Spinal cord (tissue), 10 donors: ENCODE measurements at places on chromosomes 13 and 19. TPM values are rescaled to one million over a fixed set of nuclear protein-coding genes. Genes with fewer than 3 reads are reported as not detected.

The IRGC gene
- total RNA-seq, result not detected

The OR7D4 gene
- not detected for total RNA-seq

The COL5A3 gene
- total RNA-seq, result 18.1 TPM

The SERPINE3 gene
- total RNA-seq, result not detected

The SRRM5 gene
- total RNA-seq, result 0.22 TPM

The C19orf38 gene
- total RNA-seq, result 2.9 TPM

The HSD11B1L gene
- 28.5 TPM for total RNA-seq

- peak; percentile 0 for DNase-seq
These were observed 9.6 kb upstream of the SBNO2 start for GRCh38 chr19:1183543-1184172.

DNA sequence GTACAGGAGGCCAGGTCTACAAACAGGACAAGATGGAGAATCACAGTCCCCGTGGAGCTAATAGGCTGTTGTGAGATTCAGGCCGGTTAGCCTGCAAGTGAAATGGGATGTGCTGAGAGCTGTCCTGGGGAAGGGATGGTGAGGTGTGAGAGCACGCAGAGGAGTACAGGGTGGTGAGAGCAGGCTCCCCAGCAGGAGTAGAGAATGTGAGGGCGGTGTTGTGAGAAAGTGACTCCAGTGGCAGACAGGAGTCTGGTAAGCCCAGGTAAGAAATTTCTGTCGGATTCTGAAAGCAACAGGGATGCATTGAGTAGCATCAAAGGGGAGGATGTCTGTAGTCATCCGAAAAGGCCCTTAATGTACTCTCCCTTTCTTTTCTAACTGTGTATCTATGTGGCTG lies 50.7 kb upstream of the GPR183 start:
- no peak for DNase-seq

DNA sequence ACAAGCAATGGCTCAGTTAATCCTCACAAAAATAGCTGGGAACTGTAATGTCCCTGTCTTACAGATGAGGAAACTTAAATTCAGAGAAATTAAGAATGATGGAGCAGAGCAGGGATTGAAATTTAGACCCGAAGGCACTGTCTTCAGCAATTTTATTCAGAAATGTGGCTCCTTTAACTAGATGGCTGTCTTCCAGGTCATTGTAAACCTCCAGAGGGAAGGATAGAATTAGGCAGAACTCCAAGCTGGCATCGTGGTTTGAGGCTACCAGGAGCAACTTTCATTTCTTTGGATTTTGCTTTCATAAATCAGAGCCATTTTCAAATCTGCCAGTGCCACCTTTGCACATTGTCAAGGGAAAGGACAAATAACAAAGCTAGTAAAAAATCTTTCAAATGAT lies 339.0 kb downstream of the DCT start:
- no peak for DNase-seq

- DNase-seq, result no peak
These were observed 77.3 kb downstream of the SLC6A16 start for GRCh38 chr19:49247676-49248075.

GRCh38 chr13:93964146-93964512 lies 515.4 kb downstream of the DCT start:
- DNase-seq, result no peak

- DNase-seq, result no peak
These were observed 4.5 kb downstream of the DBP start for GRCh38 chr19:48632692-48633147.

DNA sequence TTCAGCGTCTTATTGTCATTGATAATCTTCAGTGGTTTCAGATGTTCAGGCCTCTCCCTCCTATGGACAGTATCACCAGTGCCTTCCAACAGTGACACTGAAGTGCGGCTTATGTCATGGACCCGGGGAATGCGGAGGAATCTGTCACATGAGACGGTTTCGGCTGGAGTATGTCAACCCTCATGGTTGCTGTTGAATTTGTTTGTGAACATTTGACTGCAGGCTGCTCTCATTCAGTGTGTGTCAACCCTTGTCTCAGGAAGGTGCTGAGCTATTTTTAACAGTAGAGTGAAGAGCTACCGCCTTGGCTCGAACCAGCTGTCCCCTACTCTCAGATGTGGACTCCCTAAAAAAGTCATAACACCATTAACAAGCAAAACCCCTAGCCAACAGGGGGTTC lies 138.8 kb upstream of the RNF113B start:
- no peak for DNase-seq

- DNase-seq, result no peak
These were observed 17.7 kb upstream of the DPY19L3 start for GRCh38 chr19:32387701-32388392.

DNA sequence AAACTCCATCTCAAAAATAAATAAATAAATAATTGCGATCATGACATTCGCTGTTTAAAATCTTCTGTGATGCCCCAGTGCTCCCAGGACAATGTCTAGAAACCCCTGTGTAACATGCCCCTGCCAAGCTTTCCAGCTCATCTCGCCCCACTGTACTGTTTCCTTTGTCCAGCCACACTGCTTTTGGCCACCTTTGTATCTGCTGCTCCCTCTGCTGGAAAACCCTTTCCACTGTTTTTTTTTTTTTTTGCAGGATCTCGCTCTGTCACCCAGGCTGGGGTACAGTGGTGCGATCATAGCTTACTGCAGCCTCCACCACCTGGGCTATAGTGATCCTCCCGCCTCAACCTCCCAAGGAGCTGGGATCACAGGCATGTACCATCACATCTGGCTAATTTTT lies 7.5 kb downstream of the PLAUR start:
- no peak for DNase-seq

- DNase-seq, result no peak
These were observed 89.5 kb downstream of the ARHGEF7 start for GRCh38 chr13:111204438-111205177.

DNA sequence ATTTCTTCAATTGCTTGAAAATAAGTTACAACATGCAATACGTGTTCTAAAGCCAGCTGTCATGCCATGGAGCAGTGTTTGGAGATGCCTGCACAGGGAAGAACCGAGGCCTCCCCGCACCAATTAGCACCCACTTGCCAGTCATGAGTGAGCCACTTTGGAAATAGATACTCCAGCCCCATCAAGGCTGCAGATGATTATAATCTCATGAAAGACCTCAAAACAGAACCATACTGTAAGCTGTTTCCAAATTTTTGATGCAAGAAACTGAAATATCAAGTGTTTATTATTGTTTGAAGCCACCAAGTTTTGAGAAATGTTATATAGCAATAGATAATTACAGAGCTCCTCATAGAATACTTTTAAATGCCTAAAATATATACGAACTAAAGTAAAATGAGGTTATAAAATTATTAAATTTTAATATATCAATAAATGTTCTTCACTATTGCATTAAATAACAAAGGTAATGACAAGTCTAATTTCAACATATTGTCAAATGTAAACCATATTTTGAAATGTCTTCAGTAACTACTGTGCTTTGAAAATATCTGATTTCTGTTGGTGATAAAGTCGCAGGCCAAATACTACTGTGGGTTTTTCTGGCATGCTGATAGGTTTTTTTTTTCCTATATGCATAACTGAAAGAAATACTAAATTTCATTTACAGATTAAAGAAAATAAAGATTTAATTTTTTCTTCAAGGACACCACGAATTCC lies 43.0 kb downstream of the DIAPH3 start:
- no peak for DNase-seq

- peak; percentile 96 for DNase-seq
These were observed at the start of gene SYT3 for GRCh38 chr19:50639121-50640112. SYT3 (minus strand) TSS chr19:50639881; CDS start chr19:50637411, 2,470 bp downstream.

DNA sequence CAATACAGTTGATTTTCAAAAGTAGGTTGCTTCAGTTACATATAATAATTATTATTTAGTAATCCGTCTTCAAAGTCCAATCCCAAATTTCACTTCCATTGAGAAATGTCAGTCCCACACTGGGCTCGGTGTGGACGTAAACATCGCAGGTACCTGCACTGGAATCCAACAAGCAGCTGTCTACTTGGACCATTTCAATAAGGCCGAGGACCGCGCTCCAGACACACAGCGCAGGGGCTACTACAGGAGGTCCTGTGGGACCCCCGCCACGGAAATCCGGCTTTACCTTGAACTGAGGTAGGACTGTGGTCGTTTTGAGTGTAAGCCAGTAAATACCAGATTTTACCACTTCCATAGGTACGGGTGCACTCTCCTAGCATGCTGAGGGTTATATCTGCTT lies 30.8 kb downstream of the IRS2 start:
- DNase-seq, result no peak
